SK-N-SH (cell line): ENCODE measurements at places on chromosomes 5 and 9. TPM values are rescaled to one million over a fixed set of nuclear protein-coding genes. Genes with fewer than 3 reads are reported as not detected.

Gene SPEF2
- polyA plus RNA-seq: 1.6 and 2.6 TPM in 2 replicates

Gene GPRIN1
- 5.9 and 6.6 TPM in 2 replicates for polyA plus RNA-seq

Gene FLT4
- 0.02 and 0.05 TPM in 2 replicates for polyA plus RNA-seq

Gene NEURL1B
- polyA plus RNA-seq: 2.2 and 2.8 TPM in 2 replicates

Gene ERAP2
- polyA plus RNA-seq: 13.2 and 14.3 TPM in 2 replicates

Gene GABRB2
- not detected in 2 replicates for polyA plus RNA-seq

Gene CARTPT
- not detected in 2 replicates for polyA plus RNA-seq

Gene C9
- not detected in 2 replicates for polyA plus RNA-seq

Gene RNF180
- 0.02 and 0.05 TPM in 2 replicates for polyA plus RNA-seq

Gene ANKRD18B
- 2.3 and 2.7 TPM in 2 replicates for polyA plus RNA-seq

Gene TBC1D9B
- polyA plus RNA-seq: 75.6 and 76.1 TPM in 2 replicates

- no peak for DNase-seq
Measured at GRCh38 chr9:68768619-68769018, 63.6 kb downstream of the PIP5K1B start.

DNA sequence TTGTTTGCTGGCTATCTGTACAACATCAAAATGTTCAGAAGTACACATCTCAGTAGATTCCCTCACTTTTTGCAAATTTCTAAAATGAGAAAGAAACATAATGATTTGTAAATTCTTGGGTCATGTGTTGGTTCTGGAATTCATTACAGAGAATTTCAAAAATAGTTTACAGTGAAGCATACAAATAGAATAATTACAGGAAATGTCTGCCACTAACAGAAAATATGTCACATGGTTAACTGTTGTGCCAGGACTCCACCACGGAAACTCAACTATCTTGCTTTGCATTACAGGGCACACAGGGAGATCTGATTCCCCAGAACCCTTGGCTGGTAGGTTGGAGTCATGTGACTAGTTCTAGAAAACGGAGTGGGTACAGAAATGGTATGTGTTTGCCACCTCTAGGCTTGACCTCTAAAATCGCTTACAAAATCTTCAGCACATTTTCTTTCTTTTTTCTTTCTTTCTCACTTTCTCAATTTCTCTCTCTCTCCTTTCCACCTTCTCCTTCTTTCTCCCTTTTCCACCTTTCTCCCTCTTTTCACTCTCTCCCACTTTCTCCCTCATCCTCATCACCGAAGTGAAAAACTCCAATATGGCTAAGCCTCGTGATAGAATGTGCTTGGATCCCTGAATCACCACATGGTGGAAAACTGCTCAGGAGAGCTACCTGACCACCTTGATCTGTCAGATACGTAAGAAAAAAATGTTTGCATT is 32.4 kb downstream of the RASEF start:
- DNase-seq: no peak

DNA sequence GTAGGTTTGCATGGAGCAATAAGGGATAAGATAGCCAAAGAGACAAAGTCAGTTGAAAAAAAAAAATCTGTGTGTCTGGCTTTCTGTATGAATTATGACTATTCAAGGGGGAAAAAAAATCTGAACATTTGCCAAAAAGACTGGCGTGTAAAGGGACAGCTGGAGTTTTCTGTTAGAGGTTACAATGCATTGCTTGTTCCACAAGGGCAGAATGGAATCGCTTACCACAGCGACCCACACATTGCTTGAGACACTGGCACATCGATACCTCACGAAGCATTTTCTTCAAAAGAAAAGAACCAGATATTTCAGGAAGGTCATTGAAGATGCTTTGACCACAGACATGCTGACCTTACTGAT is 327.8 kb downstream of the TMEM167A start:
- DNase-seq: peak; percentile 36

GRCh38 chr5:174542471-174542870 is 181.9 kb upstream of the MSX2 start:
- no peak for DNase-seq

DNA sequence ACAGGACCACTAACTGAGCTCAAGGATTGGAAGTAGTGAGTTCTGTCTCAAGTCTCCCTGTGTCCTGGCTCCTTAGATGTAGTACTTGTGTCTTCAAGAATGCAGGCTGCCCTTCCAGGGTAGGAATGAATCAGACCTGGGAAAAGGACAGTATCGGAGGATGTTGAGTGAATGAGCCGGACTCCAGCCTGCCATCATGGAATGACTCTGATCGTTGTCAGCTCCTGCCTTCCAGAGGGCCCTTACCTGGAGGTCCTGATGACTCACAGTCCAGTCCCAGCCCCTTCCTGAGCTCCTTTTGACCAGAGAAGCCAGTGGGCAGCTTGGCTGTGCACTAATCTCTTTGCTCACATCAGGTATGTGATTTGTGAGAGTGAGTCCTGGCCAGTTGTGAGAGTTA is 161.1 kb downstream of the TRPM6 start:
- DNase-seq: no peak

GRCh38 chr5:81817086-81817485 is 66.2 kb upstream of the SSBP2 start:
- no peak for DNase-seq

- no peak for DNase-seq
Measured at GRCh38 chr9:35680331-35681105, 6.8 kb downstream of the CA9 start.

DNA sequence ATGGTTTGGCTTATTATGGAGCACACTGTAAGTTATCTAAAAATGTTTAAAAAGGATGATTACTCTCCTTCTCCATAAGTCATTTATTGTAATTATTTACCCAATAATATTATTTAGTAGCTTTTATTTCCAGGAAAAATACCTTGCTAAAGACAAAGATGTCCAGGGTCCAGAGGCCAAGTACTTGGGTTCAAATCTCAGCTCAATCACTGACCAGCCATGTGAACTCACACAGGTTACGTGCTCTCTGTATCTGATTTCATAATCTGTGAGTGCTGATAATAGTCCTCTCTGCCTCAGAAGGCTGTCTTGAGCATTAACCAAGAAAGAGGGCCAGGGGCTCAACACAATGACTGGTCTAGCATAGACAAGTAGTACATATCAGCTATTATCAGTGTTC is 27.0 kb downstream of the ALDH1A1 start:
- no peak for DNase-seq

- DNase-seq: no peak
Measured at GRCh38 chr9:136383436-136383835, 10.0 kb upstream of the CARD9 start.

- no peak for DNase-seq
Measured at GRCh38 chr9:82410866-82411265, 422.3 kb downstream of the SPATA31D1 start.

- DNase-seq: no peak
Measured at GRCh38 chr5:1043327-1043726, 34.7 kb downstream of the NKD2 start.

DNA sequence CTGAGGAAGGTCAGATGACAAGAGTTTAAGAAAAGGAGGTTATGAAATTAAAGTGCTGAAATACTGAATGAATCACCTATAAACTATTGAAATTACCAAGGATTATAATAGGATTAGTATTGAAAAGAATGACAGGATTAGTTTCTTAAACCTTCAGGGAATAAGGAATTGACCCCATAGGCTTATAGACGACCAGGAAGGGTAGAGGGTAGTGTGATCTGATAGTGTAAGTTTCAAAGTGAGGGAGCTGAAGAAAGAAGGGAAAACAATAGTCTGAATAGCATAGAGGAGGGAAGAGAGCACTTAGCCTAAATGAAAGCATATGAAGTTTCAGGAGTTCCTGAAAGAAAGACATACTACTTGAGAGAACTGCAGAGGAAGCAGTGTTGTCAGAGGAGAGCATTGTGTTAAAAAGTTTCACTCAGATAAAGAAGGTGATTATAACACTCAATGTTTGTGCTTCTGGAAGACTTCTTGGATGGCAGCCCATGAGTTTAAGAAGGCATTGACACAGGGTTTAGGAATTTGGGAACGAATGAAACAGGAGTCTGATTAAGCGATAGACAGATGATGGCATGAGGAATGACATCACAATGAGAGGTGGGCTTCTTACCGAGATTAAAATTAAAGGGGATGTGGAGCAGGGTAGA is 557.9 kb upstream of the GRAMD2B start:
- DNase-seq: no peak
